ENCODE measurements at places on chromosomes 2 and 18.

DNA sequence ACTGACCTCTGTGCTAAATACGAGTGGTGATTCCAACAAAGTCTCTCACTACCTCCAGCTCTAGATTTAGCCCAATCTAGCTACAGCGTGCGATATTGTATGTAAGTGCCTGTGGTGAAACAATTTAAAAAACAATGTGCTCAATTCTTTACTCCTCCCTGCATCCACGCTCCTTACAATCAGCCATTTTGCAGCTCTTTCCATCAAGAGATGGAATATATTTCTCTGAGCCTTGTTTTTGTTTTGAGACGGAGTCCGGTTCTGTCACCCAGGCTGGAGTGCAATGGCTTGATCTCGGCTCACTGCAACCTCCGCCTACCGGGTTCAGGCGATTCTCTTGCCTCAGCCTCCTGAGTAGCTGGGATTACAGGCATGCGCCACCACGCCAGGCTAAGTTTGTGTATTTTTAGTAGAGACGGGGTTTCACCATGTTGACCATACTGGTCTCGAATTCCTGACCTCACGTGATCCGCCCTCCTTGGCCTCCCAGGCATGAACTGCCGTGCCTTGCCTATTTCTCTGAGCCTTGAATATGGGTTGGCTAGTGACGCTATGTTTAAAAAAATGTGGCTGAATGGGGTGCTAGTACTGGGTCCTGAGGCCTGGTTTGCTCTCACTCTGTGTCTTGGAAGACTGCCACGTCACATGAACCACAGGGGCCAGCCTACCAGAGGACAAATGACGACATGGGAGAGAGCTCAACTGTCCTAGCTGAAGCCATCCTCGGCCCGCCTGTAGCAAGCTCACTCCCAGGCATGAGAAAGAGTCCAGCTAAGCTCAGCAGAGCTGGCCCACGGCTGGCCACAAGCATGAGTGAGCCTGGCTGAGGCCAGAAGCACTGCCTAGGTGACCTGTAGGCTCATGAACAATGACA is 14.8 kb downstream of the WDFY1 start:
- peak; percentile 66 for DNase-seq

DNA sequence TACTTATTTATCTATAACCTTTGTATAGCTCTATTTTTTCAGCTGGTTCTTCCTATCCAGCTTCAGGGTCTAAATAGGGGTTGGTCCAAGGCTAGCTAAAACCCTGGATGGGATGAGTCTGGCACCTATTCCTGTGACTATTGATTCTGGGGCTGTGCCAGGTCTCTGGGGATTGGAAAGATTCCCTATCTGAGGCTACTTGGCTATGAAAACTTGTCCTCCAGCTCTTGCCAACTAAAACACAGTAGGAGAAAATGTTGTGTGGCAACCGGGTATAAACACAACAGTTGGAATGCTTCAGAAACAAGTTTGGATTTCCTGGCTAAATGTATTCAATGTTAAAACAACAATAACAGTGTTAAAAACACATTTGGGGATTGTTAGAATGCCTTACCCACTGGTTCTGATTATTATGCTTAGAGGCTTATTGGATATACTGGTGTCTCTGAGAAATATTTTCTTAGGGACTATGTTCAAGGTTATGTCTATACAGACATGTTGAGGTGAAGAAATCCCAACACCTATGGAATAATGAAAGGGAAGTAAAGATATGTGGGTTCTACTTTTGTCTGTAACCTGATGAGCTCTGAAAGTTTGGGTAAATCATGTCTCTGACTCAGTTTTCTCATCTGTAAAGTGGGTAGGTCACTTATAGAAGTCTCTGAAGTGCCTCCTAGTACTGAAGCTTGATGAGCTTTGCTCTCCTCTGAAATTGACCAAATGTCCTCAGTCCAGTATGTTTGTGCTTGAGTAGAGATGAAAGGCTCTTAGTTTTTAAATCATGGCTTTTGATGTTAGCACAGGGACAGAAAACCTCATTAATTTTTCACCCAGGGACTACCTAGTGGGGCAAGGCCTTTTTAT is 460.7 kb downstream of the MTX2 start:
- no peak for DNase-seq

GRCh38 chr2:120831086-120831485 is 95.4 kb downstream of the GLI2 start:
- DNase-seq, result no peak

GRCh38 chr2:74554820-74555531 is 456 bp downstream of the DOK1 start:
- DNase-seq, result peak; percentile 76

DNA sequence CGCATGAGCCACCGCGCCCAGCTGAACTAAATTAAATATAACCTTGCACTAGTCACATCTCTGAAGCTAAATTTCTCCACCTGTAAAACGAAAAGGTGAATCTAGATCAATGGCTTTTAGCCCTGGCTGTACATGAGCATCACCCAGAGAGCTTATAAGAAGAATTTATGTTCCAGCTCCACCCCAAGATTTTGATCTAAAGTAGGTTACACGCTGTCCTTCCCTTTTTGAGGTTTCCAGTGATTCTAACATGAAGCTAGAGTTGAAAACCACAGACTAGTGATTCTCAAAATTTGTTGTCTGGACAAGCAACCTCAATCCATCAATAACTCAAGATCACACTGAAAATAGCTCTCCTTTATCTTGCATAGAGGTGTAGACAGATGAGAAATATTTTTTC is 208.8 kb upstream of the CRIM1 start:
- DNase-seq, result peak; percentile 43

- DNase-seq, result no peak
Observed at GRCh38 chr18:7856116-7856515, 289.0 kb downstream of the PTPRM start.

- DNase-seq, result no peak
Observed at GRCh38 chr2:190432567-190433231, 24.5 kb downstream of the MFSD6 start.

GRCh38 chr2:41698678-41699422 is 349.0 kb upstream of the PKDCC start:
- peak; percentile 35 for DNase-seq

DNA sequence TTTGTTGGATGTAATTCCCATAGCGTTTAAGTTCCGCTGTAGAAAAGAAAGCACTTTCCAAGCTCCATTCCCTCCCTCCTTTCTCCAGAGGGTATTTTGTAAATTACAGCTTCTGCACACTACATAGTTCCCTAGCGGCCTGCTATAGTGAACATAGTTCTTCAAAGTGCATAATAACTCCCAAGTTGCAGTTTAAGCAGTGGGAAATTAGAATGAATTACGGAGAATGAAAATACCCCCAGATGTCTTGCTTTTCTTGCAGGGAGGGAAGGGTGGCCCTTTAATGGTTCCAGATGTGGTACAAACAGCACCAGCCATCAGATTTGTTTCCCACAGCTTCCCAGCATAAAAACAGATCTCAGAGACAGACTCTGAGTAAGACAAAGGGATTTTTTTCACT is 893.9 kb downstream of the SUCLG1 start:
- no peak for DNase-seq

GRCh38 chr2:31248139-31248538 is 14.2 kb downstream of the EHD3 start:
- DNase-seq, result no peak

DNA sequence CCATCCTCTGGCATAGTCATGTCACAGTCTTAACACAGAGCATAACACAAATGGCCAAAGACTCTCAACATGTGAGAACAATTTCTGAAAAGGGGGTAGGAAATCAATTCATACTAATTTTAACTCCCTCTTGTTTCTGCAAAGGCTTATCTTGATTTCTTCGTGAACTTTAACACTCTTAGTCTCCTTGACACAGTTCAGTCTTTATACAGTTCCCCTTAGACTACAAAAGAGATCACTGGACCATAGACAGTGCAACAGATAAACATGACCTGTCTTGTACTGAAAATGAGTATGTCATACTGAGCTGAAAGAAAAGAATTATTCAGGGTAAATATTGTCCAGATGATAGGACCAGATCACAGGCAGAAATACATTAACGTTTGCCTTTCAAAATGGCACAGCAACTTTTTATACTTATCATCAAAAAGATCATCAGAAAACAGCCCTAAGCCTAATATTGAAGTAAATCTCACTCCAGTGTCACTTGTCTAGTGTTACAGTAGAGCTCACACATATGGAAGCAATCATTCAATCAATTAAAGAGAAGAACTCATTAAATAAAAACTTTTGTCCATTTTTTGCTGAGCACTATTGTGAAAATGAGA is 56.4 kb upstream of the VRK2 start:
- DNase-seq, result no peak

DNA sequence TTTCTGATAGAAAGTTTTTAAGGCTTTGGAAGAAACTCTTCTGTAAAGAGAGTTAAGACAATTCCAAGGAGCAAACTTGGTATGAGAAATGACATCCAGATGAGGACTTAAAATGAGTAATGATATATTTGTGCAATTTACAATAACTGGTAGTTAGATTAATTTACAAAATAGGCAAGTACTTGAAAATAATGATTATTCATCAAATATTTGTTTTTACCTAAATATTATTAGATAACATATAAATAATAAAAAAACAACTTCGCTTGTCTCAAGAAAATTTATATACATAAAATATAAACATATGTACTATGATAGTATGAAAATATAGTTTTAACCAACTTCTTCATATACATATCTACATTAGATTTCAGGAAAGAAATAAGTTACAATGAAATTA is 478.5 kb downstream of the TRIB2 start:
- no peak for DNase-seq

GRCh38 chr2:218852911-218853667 is 6.5 kb upstream of the WNT6 start:
- peak; percentile 79 for DNase-seq

- no peak for DNase-seq
Observed at GRCh38 chr18:6558446-6559156, 143.9 kb upstream of the L3MBTL4 start.

GRCh38 chr18:75395137-75395536 is 32.4 kb downstream of the SMIM21 start:
- no peak for DNase-seq

DNA sequence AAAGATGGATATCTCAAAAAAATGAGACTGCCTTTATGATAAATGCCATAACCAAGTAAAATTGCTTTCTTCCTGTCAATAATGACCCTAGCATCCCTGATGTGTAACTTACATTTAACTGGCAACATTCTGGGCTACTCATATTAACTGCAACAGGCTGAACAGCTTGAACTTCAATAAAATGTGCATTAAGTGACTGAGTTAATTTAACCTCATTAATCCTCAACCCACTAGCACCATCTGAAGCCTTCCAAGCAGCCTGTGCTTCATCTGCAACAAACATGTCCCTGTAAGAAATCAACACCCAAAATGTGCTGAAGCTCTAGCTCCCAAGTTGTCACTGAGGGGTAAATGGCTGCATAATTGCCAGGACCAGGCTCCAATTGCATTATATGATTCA is 296.2 kb upstream of the ZC3H15 start:
- no peak for DNase-seq

DNA sequence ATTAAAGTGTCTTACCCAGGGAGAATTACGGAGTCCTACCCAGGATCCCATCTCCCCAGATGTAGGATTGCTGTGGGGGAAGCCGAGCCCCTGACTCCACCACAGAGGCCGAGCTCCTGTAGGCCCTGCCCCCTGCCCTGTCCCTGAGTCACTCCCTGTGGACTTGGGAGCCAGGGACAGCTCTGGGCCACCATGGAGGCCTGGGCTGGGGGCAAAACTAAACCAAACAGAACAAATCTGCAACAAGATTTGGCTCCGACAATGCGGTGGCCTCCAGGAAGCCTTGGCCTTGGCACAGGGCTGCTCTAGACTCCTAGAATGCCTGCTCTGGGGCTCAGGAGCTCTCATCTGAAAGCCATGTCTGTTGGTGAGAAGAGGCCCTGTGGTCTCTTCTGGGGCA is 99.3 kb upstream of the PXDN start:
- DNase-seq, result no peak

DNA sequence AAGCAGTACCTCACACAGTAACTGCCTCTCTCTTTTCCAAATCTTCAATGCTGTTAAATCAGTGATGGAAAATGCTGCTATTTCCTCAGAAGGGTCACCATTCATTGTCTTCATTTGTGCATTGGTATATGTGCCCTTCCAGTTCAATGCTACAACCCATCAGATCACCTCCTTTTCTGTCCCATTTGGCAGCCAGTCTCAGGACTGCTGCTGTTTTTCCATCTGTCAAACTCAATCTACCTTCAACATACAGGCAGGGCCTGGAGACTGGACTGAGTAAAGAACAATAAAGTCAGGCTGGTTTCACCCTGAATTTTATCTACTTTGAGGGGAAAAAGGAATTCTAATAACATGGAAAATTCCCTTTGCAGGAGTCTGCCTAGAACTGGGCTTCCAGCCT is 17.9 kb downstream of the ZNF385B start:
- no peak for DNase-seq

DNA sequence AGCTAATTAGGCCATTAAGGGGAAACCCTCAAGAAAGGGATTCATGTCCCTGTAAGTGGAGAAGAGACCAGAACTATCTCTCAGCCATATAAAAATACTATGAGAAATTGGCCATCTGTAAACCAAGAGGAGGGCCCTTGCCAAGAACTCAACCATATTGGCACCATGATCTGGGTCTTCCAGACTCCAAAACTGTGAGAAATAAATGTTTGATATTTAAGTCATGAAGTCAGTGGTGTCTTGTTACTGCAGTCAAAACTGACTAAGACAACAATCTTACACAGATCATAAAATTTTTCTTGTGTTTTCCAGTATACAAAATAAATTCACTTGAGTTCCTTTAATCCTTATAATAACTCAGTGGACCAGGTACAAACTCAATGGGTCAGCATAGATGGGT is 589.8 kb upstream of the CDH2 start:
- DNase-seq, result no peak

- no peak for DNase-seq
Observed at GRCh38 chr2:202822411-202822810, 49.2 kb downstream of the ICA1L start.

DNA sequence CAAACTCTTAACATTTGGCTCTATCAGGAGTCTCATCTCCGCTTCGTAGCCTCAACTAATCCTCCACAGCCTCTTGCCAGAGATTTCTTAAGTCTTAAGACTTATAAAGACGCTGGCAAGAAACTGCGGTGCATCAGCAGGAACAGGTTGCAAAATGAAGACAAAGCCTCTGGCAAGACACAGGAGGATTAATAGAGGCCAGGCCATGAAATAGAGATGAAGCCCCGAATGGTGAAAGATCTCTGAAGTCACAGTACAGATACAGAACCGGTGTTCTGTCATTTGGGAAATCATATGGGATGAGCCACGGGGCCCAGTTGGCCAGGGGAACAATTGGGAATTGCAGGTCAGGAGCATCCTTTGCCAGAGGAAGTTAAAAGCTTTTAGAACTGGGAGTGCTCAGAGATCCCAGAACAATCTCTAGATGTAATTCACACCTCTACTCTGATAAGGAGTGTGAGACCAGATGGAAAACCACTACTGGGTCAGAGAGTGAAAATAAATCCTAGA is 190.9 kb upstream of the FOSL2 start:
- no peak for DNase-seq

GRCh38 chr2:11998626-11999378 is 252.4 kb downstream of the LPIN1 start:
- DNase-seq, result no peak

- no peak for DNase-seq
Observed at GRCh38 chr2:39942950-39943349, 163.9 kb upstream of the THUMPD2 start.
